ENCODE measurements at places on chromosomes 7 and 10.

GRCh38 chr10:11131112-11131639 lies 113.5 kb downstream of the CELF2 start:
- no peaks in the 10 kb centered on the region for H3K27me3 ChIP-seq
- no peak for DNase-seq
- no peak overlapping the region for H3K4me3 ChIP-seq
- peaks cover 9% of the 10 kb centered on the region for H3K36me3 ChIP-seq

GRCh38 chr7:33888166-33888565 lies 17.2 kb upstream of the BMPER start:
- peaks cover 3% of the 10 kb centered on the region for H3K4me1 ChIP-seq
- H3K4me3 ChIP-seq, result no peak overlapping the region
- H3K27me3 ChIP-seq, result no peaks in the 10 kb centered on the region
- no peak overlapping the region for H3K27ac ChIP-seq
- H3K36me3 ChIP-seq, result no peaks in the 10 kb centered on the region
- DNase-seq, result peak; percentile 78

GRCh38 chr7:13155188-13155587 lies 467.8 kb downstream of the ARL4A start:
- H3K36me3 ChIP-seq, result no peaks in the 10 kb centered on the region
- no peaks in the 10 kb centered on the region for H3K27me3 ChIP-seq
- no peak overlapping the region for H3K27ac ChIP-seq
- DNase-seq, result no peak

DNA sequence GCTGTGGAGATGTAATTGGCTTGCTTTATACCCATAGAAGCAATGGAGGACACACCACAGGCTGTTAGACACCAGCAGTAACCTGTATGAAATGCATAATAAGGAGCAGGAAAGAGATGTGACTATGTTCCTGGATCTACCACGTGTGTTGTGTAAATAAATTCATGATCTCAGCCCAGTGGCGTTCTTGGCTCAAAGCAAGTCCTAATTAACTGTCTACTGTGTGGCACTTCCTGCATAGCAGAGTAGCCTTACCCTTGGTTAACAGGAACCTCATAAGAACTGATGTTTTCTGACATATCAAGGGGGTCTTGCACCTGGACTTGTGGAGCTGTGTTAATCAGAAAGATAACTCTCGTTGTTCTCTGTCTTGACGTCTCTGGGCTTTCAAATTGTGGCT lies 25.7 kb upstream of the FAM180A start:
- H3K4me3 ChIP-seq, result no peak overlapping the region
- H3K36me3 ChIP-seq, result no peaks in the 10 kb centered on the region
- H3K4me1 ChIP-seq, result no peaks in the 10 kb centered on the region
- no peak for DNase-seq

DNA sequence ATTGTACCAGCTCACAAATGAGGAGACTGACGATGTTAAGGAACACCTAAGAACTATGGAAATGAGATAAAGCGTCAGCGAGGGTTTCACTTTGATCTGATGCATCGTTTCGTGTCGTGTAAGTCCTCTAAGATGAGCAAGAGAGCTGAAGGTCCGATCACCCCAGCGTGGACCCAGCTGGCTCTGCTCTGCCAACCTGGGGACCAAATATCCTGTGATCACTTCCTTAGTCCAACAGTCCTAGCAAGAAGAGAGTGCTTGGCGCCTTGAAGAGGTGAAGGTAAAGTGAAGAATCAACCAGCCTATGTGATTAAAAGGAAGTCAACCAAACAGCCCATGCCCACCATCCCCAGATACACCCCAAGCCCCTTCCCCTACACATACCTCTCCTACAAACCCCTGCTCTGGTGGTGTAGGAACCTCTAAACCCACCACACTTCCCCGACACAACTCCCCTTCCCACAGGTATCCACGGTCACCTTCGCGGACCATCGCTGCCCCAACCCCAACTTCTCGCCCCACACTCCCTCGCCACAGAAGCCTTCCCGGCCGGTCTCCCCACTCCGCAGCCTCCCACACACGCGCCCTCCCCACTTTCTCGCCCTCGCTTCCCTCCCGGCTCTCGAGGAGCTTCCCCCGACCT lies 722 bp downstream of the UPF2 start:
- H3K36me3 ChIP-seq, result peaks cover 8% of the 10 kb centered on the region
- no peaks in the 10 kb centered on the region for H3K4me1 ChIP-seq
- H3K27me3 ChIP-seq, result no peaks in the 10 kb centered on the region
- no peak for DNase-seq
- H3K4me3 ChIP-seq, result peak overlapping the region; percentile 95

DNA sequence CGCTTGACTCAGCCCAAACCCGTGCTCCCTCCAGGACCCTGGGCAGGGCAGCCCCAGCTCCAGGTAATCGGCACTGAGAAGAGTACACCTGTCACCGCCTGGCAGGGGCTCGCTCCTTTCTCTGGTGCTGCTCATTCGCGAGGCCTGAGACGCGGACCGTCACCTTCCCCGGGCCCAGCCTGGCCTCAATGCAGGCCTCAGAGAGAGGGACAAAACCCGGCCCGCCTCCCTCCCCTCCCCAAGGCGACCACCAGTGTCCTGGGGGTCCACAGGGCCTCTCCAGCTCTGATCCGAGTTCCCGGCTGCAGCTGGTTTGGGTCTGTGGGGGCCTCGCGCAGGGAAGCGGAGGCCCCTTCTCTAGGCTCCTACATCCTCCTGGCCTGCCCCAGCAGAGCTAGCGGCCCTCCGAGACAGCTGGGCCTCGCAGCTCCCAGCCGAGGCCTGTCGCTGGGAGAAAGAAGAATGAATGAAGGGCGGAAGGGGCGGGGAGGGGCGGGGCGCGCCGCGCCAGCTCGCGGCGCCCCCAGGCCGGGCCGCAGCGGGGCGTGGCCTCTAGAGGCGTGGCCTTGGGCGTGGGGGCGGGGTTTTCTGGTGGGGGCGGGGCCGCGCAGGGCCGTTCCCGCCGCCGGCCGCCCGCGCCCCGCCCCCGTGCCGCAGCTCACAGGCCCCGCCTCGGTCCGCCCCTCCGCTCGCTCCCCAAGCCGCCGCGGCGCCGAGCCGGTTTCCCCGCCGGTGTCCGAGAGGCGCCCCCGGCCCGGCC lies at the start of gene LIMK1:
Gene LIMK1, plus strand, starts transcription at position 688 of the 760 bp plus-strand sequence. CDS start 187 bp downstream, outside the sequence.
- peak within 1 kb of the TSS; percentile 75 for H3K4me3 ChIP-seq
- peaks cover 23% of the 10 kb centered on the region for H3K36me3 ChIP-seq
- no peak within 1 kb of the TSS for H3K27ac ChIP-seq
- peak; percentile 90 for DNase-seq
- no peaks in the 10 kb centered on the region for H3K27me3 ChIP-seq
- no peaks in the 10 kb centered on the region for H3K4me1 ChIP-seq

GRCh38 chr7:121156825-121157224 lies 168.3 kb downstream of the CPED1 start:
- H3K27me3 ChIP-seq, result no peaks in the 10 kb centered on the region
- no peak overlapping the region for H3K27ac ChIP-seq
- no peaks in the 10 kb centered on the region for H3K36me3 ChIP-seq
- no peak for DNase-seq

- no peaks in the 10 kb centered on the region for H3K4me1 ChIP-seq
- no peak overlapping the region for H3K4me3 ChIP-seq
- DNase-seq, result no peak
- H3K27me3 ChIP-seq, result no peaks in the 10 kb centered on the region
These were observed 326.2 kb downstream of the RNLS start for GRCh38 chr10:88256886-88257285.

DNA sequence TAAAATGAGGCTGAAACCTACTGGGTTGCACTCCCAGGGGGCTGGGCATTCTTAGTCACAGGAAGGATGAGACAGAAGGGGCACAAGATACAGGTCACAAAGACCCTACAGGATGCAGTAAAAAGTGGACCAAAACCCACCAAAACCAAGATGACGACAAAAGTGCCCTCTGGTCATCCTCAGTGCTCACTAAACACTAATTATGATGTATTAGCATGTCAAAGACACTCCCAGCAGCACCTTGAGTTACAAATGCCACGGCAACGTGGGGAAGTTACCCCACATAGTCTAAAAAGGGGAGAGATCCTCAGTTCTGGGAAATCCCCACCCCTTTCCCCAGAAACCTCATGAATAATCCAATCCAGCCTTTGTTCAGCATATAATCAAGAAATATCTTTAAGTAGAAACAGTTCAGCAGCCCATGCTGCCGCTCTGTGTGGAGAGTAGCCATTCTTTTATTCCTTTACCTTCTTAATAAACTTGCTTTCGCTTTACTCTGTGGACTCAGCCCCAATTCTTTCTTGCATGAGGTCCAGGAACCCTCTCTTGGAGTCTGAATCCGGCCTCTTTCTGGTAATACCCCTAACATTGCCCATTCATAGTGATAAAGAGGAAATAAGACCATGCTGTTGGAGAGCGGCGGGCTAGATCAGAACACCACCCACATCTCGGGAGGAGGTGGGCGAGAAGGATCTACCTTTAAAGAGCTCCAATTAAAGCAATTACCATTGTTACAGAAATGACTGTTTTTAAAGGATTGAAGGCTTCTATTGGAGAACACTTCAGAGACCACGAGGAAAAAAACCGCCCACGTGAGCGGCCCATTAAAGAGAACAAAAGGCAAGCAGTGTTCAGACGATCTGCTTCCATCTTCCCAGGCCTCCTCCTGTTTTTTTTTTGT lies 170.9 kb downstream of the USP6NL start:
- no peaks in the 10 kb centered on the region for H3K27me3 ChIP-seq
- H3K4me1 ChIP-seq, result peaks cover 7% of the 10 kb centered on the region
- DNase-seq, result peak; percentile 12
- H3K4me3 ChIP-seq, result no peak overlapping the region
- no peaks in the 10 kb centered on the region for H3K36me3 ChIP-seq

DNA sequence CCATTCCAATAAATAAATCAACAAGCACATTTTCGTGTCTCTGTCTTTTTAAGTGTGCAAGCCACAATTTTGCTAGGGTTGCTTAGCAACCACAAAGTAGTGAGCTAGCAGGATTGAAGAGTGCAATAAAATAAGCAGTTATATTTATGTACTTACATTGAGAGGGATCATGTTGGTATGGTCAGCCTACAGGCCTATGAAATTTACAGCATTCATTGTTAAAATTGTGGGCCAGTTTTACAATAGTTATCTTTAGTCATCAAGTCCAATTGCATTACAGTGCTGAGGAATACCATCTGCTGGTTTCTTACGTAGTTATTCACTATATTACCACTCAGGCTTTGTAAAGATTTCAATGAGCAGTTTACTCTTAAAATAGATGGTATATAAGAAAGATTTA lies 192.5 kb upstream of the POT1 start:
- H3K4me3 ChIP-seq, result no peak overlapping the region
- no peaks in the 10 kb centered on the region for H3K4me1 ChIP-seq
- DNase-seq, result no peak
- 0 out of 3 replicates have a peak, but pooled peaks cover 1% of the 10 kb centered on the region for H3K36me3 ChIP-seq

- no peak overlapping the region for H3K4me3 ChIP-seq
- peak; percentile 91 for DNase-seq
- H3K27me3 ChIP-seq, result no peaks in the 10 kb centered on the region
- H3K27ac ChIP-seq, result no peak overlapping the region
- H3K4me1 ChIP-seq, result no peaks in the 10 kb centered on the region
- H3K36me3 ChIP-seq, result no peaks in the 10 kb centered on the region
These were observed 3.8 kb upstream of the GTF2IRD1 start for GRCh38 chr7:74449809-74450397.

DNA sequence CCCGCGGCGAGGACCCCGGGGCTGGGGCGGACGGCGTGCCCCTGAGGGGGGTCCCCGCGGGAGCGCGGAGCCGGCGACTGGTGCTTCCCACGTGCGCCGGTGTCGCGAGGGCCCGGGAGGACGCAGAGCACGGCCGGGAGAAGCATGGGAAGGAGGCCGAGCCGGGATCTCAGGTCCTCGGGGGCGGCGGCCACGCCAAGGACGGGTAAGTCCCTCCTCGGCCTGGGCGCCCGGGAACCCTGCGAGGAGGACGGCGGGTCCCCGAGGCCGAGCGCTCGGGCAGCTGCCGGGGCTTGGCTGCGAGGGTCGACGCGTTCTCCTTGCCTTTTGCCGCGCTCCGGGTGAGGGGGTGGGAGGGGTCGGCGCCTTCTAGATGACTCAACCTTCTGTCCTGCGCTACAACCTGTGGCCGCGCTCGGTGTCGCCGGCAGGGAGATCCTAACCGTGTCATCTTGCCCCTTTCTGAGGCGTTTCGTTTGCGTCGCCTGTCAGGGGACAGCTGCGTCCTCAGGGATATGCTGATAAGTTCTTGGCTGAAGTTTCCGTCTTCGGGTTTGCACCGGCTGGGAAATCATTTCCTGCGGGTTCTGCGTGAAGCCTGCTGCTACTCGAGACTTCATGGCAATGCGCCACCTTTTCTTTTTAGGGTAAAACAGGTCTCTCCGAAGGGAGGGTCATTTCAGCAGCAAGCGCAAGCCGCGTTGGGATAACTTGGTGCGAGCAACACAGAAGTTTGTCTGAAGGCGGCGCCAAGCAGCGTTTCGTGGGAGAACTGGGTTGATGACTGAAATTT lies 529 bp downstream of the TASOR2 start:
- H3K27ac ChIP-seq, result no peak overlapping the region
- H3K4me3 ChIP-seq, result peak overlapping the region; percentile 96
- H3K36me3 ChIP-seq, result no peaks in the 10 kb centered on the region
- H3K4me1 ChIP-seq, result no peaks in the 10 kb centered on the region
- peak; percentile 68 for DNase-seq

DNA sequence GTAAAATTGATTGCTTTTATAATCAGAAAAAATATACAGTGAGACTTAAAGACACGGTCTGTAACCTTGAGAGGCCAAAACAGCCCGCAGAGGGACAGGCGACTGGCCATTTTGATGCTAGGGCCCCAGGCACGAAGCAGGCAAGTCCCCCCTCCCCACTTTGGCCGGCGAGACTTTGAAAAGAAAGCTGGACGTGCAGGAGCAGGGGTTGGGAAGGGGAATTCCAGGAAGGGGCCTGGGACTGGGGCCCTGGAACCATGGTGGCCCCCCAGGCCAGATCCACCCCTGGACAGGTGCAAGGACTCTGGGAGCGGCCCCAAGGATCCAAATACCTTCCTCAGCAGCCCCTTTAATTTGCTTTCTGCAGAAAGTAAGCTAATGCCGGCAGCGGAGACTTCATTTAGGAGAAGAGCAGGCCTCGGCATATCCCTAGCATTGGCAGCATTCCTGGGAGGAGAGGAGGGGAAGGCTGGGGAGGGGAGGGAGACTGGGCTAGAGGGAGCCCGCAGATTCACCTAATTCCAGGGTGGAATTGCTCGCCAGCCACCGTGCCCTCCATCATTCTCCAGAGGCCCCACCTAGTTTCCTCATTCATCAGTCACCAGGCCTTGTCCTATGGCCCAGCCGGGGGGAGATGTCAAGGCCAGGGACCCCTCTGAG lies 24.9 kb upstream of the TNRC18 start:
- H3K27ac ChIP-seq, result no peak overlapping the region
- DNase-seq, result peak; percentile 60
- no peaks in the 10 kb centered on the region for H3K27me3 ChIP-seq
- no peak overlapping the region for H3K4me3 ChIP-seq
- H3K4me1 ChIP-seq, result no peaks in the 10 kb centered on the region

- no peak overlapping the region for H3K4me3 ChIP-seq
- DNase-seq, result no peak
- H3K27ac ChIP-seq, result no peak overlapping the region
- H3K4me1 ChIP-seq, result no peaks in the 10 kb centered on the region
- H3K27me3 ChIP-seq, result peaks cover 2% of the 10 kb centered on the region
These were observed 5.8 kb downstream of the VSIR start for GRCh38 chr10:71767420-71768035.

DNA sequence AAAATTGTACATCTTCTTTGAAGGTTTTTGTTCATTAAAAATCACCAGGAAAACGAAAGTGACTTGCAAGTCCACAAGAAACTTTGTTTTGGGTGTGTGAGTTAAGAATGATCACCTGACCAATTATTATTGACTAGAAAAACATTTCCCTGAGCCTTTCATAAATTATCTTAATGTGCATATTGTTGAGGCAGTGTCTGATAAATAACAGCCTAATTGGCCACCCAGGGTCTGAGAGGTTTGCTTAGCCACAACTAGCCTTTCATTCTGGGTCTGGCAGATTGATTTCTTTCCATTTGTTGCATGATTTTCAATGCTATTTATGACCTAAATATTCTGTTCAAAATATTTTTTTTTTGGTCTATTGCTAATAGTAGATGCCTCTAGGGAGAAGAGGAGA lies 152.8 kb downstream of the AUTS2 start:
- H3K27ac ChIP-seq, result no peak overlapping the region
- no peaks in the 10 kb centered on the region for H3K27me3 ChIP-seq
- peaks cover 8% of the 10 kb centered on the region for H3K4me1 ChIP-seq
